ENCODE measurements at places on chromosomes 6 and 20. TPM values are rescaled to one million over a fixed set of nuclear protein-coding genes. Genes with fewer than 3 reads are reported as not detected.

BHLHE23 gene
- polyA plus RNA-seq, result not detected

ULBP1 gene
- 0.95 TPM for polyA plus RNA-seq

RRAGD gene
- 6.0 TPM for polyA plus RNA-seq

HSPA1A gene
- 88.1 TPM for polyA plus RNA-seq

SRSF12 gene
- 7.7 TPM for polyA plus RNA-seq

HSPA1L gene
- 3.1 TPM for polyA plus RNA-seq

OR2H1 gene
- not detected for polyA plus RNA-seq

SOBP gene
- 12.1 TPM for polyA plus RNA-seq

SIRPB2 gene
- polyA plus RNA-seq, result 0.87 TPM

SEMG1 gene
- not detected for polyA plus RNA-seq

RNF5 gene
- 98.1 TPM for polyA plus RNA-seq

C4A gene
- 26.2 TPM for polyA plus RNA-seq

IRF4 gene
- polyA plus RNA-seq, result 2.2 TPM

ANGPT4 gene
- polyA plus RNA-seq, result 0.18 TPM

IRAK1BP1 gene
- polyA plus RNA-seq, result 14.6 TPM

GRCh38 chr20:52532674-52533073 lies 341.1 kb upstream of the ZFP64 start:
- DNase-seq, result no peak

- no peak for DNase-seq
Observed at GRCh38 chr20:51175156-51175555, 152.2 kb upstream of the KCNG1 start.

DNA sequence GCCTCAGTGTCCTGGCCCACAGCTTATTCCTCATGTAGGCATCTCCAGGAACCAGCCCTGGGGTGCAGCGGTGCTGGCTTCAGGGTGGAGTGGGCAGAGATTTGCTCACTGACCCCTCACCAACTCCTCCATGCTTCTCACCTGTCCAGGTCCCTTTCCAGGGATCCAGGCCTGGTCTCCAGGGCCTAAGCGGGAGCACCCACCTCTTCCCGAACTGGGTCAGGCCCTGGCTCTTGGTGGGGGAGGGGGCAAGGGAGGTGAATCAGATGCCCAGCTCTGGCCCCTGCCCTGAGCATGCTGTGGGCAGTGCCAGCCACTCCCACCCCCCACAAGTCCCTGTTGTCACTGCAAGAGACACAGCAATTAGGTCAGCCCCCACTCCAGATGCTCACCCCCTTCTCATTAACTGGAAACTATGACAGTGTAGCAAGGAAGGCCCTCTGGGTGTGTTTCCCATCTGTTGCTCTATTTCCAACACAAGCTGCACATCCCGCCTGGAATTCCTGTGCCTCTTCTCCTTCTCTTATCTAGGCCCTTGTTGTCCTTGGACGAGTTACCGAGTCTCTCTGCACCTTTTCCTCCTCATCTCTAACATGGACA lies 37.0 kb downstream of the MDFI start:
- no peak for DNase-seq

GRCh38 chr20:47725248-47725973 lies 59.9 kb downstream of the SULF2 start:
- no peak for DNase-seq

- no peak for DNase-seq
Observed at GRCh38 chr6:164039954-164040375, 625.4 kb downstream of the QKI start.

GRCh38 chr6:149236589-149236988 lies 80.9 kb upstream of the TAB2 start:
- DNase-seq, result no peak

DNA sequence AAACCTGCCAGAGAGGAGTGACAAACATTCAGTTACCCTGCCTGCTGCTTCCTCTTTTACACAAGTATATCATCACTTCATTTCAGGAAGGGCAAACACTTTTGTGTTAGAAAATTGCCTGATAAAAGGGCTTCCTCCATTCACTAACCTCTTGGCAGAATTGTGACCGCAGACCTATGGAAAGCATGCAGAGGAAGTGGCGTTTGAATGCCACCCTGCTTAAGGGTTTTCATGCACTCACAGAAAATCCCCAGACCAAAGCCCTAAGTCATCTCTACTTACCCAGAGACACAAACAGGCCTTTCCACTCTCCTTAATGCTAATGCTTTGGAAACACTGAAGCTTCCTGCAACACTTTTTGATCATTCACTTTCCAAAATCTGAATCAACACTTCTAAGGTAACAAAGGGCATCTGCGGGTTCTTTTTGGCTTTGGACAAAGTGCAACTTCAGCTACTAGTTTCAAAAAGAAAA lies 22.1 kb upstream of the RALGAPA2 start:
- no peak for DNase-seq

- no peak for DNase-seq
Observed at GRCh38 chr6:90289902-90290301, 6.7 kb downstream of the BACH2 start.

GRCh38 chr20:58432186-58432954 lies 43.3 kb downstream of the VAPB start:
- no peak for DNase-seq

- no peak for DNase-seq
Observed at GRCh38 chr6:82182756-82183155, 64.8 kb downstream of the IBTK start.

DNA sequence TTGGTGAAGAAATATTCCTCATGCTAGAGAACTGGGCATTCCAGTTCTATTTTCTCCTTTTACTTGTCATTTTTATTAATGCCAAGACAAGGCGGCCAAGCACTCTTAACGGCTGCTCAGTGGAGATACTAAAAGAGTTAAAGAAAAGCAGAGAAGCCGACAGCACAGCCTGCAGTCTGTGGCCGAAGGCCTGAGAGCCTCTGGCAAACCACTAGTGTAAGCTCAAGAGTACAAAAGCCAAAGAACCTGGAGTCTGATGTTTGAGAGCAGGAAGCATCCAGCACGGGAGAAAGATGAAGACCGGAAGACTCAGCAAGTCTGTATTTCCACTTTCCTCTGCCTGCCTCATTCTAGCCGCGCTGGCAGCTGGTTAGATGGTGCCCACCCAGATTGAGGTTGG lies 167.1 kb upstream of the FUT9 start:
- DNase-seq, result no peak

- DNase-seq, result no peak
Observed at GRCh38 chr6:39446909-39447308, 124.4 kb upstream of the KCNK16 start.

DNA sequence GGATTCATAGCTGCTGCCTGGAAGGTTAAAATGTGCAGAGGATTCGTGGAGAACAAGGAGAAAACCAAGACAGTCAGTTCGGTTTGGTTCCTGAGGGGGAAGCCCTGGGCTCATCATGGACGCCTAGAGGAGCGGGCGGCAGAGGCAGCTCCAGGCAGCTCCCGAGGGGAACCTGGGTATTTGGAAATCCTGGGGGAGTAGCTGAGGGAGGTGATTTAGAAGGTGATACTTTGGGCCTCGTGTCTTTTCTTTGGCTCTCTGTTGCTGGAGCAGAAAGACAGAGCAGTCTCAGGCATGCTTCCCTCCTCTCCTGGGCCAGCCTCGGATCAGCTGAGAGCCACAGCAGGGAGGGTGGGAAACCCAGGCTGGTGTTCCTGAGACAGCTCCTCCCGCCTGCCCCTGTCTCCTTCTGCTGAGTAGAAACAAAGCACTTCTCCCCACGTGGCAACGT lies 139.5 kb downstream of the DLL1 start:
- no peak for DNase-seq

- no peak for DNase-seq
Observed at GRCh38 chr20:64092258-64093012, 8.2 kb upstream of the LKAAEAR1 start.

- no peak for DNase-seq
Observed at GRCh38 chr6:34067814-34068213, 78.1 kb downstream of the GRM4 start.

GRCh38 chr6:145744619-145745018 lies 9.3 kb upstream of the EPM2A start:
- DNase-seq, result no peak

GRCh38 chr20:35368666-35369423 lies 42.9 kb downstream of the UQCC1 start:
- no peak for DNase-seq

DNA sequence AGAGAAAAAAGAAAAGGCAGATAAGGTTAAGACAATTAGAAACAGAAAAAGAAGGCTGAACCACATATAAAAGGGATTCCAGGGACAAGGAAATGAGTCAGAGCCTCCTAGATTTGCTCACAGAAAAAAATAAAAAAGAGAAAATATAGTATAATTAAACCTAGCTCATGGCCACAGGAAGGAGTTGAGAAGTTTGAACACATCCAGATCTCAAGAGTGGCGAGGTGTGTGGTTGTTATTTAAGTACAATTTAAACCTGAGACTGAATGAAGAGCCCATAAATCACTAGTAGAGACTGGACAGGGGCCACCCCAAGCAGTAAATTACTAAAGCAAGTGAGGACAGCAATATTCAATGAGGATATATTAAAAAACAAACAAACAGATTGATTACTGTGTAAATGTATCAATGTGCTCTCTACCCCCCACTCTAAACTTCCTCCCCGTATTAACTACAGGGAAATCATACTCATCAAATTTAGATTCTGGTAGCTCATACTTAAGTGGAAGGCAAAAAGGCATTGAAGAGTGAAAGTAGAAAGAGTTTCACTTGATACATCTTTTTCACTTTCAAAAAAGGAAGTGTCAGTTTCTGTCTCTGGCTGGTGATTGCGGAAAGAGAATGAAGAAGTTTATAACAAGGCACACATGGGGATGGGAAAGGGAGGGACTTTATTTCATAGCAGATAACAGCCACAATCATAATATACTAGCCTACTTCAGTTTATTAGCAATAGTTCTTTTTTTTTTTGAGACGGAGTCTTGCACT lies 49.3 kb upstream of the SCAF8 start:
- no peak for DNase-seq

GRCh38 chr20:43309266-43309665 lies 119.6 kb upstream of the PTPRT start:
- no peak for DNase-seq

- no peak for DNase-seq
Observed at GRCh38 chr6:42260396-42260888, 42.8 kb upstream of the MRPS10 start.

DNA sequence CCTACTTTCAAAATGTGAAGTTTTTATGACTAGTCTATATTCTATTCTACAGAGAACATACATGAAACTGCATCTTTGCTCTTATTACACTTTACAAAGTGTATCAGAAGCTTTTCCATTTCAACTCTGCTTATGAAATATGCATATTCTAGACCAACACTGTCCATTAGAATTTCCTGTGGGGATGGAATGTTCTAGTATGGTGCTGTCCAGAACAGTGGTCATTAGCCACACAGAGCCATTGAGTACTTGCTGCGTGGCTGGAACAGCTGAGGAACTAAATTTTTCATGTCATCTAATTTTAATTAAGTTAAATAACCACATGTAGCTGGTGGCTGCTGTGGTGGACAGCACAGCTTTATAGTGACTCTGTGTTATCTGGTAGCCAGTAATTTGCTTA lies 105.9 kb upstream of the PDE10A start:
- DNase-seq, result no peak

DNA sequence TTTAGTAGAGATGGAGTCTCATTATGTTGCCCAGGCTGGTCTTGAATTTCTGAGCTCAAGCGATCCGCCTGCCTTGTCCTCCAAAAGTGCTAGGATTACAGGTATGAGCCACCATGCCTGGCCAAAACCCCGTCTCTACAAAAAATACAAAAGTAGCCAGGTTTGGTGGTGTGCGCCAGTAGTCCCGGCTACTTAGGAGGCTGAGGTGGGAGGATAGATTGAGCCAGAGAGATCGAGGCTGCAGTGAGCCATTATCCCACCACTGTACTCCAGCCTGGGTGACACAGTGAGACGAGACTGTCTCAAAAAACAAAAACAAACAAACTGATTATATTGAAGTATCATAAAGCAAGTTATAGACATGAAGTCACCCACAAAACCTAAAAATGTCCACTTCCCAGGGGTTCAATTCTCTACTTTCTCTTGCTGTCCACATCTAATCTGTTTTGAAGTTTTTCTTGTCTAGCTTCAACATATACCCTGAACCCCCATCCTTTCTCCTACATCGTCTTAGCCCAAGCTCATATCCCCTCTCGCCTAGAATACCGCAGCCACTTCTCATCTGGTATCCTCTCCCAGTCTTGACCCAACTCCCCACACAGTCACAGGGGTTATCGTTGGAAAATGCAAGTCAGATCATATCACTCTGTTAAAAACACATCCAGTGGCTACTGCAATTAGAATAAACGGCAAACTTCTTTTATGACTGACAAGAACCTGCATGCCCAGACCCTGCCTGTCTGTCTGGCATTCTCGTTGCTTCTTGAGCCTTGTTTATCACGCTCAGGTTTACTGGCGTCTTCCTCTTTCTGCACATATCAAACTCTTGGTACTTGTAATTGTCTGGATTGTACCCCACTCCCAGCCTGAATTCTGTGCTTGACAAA lies 20.1 kb upstream of the NCOA3 start:
- DNase-seq, result no peak

- DNase-seq, result no peak
Observed at GRCh38 chr6:150745896-150746295, 119.6 kb upstream of the MTHFD1L start.

DNA sequence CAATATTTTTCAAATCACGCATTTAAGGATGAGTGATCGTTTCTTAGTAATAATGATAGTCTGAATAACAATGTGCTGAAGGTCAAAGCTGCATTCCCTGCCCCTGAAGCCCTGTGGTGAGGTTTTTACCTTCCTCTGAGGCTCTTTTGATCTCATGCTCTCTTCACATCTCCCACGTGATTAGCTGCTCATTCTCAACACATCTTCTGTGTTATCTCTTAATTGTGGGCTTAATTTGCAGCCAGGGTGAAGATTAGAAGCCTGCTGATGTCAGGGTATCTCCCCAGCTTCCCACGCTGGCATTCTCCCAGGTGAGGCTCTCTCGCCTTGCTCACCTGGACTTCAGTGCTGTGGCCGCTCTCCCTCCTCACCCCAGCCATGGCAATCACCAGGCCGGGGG lies 109.7 kb upstream of the FOXQ1 start:
- no peak for DNase-seq

GRCh38 chr20:10609770-10610169 lies 64.0 kb downstream of the JAG1 start:
- DNase-seq, result no peak

GRCh38 chr6:3230900-3231246 lies 3.4 kb upstream of the TUBB2B start:
- peak; percentile 54 for DNase-seq

DNA sequence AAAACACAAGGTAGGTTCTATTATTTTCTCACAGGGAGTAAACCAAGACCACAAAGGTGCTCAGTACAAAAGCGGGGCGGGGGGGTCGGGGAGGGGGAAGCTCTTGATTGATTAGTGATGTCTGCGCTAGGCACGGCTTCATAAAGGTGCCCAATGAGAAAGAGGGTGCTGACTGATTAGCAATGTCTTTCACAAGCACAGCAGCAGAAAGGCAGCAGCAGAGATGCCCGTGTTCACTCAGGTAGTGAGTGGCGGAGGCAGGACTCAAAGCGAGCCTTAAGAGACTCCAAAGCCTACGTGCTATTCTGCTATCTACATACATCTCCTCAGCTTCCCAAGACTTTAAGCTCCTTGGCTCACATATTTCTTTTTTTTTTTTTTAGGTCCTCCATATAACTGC lies 20.3 kb downstream of the NFATC2 start:
- no peak for DNase-seq

- no peak for DNase-seq
Observed at GRCh38 chr6:112936079-112936472, 588.9 kb downstream of the RFPL4B start.

- DNase-seq, result no peak
Observed at GRCh38 chr20:46311719-46312074, 3.4 kb upstream of the CDH22 start.

All from left renal pelvis (tissue), 4 donors.